ENCODE measurements at places on chromosomes 2 and 18.

DNA sequence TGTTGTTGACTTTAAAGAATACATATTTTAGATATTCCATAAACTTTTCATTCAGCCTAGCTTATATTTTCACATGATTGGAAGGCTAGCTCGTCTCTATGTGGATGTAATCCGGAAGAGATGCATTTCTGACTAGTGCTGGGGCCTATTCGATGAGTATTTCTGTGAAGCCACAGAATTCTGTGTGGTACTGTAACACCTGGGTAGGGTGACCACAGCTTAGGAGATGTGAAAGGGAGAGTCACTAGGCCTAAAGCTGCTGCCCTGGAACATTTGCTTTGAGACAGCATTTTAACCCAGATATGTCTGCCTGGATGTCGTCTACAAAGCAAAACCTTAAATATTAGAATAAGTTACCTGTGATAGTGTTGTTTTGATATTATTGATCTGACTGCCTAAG is 83.5 kb downstream of the ZNF236 start:
- DNase-seq = no peak

- DNase-seq = no peak
Observed at GRCh38 chr2:69222953-69223658, 163.9 kb downstream of the GFPT1 start.

GRCh38 chr2:55581874-55582547 is 35.4 kb downstream of the PPP4R3B start:
- DNase-seq = no peak

GRCh38 chr2:68441179-68441993 is 25.7 kb downstream of the FBXO48 start:
- DNase-seq = peak; percentile 62

DNA sequence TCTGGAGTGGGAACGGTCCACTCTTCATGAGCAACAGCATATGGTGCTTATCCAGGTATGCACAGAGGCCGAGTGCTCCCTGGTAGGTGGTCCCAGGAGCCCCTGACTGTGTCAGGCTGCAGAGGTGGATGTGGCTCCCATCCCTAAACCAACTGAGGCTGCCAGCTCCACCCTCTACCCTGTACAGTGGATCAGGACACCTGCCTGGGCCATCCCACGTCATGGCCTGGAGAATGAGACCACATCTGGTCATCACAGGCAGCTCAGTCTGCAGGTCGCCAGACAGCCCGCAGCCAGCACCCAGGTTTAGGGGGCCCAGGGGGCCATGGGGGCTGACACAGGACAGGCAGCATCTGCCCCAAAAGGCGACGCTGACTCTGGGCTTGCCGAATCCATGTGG is 100.3 kb upstream of the TMEM18 start:
- DNase-seq = no peak

- DNase-seq = no peak
Observed at GRCh38 chr2:42250925-42251324, 81.8 kb downstream of the EML4 start.

DNA sequence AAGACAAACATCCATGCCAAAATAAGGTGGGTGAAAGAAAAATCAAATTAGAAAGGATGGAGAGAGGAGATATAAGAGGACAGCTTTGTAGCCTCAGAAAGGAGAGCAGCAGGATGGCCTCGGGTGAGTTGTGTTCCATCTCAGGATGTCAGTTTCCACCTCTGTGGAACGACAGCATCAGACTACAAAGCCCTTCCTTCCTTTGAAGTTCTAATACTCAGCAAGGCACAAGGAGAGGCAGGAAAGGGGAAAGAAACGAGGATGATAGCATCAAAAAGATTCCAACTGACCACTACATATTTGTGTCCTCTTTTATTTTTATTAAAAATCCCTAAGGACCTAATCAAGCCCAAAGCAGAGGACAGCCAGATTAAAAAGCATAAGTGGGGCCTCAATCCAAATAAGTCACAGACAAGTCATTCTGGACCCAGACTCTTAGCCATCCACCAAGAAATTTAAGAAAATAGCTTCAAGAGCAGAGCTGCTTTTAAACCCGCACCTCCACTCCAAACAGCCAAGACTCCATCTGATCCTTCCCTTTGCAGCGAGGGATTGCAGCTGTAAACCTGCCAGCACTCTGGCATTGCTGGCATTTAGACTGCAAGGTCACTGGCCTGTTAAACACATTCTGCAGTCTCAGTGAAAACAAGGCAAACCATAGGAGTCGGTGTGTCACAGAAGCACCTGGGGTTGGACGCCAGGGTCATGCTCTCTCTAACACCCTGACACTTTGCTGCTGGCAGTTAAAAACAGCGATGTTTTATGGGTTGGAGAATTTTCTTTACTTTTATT is 314.5 kb upstream of the CHAC2 start:
- no peak for DNase-seq

Measured in T-helper 17 cell (primary cell).